ENCODE measurements at places on chromosomes 16 and 17.

GRCh38 chr17:56913000-56913311, 893 bp downstream of the TRIM25 start:
- DNase-seq = no peak

DNA sequence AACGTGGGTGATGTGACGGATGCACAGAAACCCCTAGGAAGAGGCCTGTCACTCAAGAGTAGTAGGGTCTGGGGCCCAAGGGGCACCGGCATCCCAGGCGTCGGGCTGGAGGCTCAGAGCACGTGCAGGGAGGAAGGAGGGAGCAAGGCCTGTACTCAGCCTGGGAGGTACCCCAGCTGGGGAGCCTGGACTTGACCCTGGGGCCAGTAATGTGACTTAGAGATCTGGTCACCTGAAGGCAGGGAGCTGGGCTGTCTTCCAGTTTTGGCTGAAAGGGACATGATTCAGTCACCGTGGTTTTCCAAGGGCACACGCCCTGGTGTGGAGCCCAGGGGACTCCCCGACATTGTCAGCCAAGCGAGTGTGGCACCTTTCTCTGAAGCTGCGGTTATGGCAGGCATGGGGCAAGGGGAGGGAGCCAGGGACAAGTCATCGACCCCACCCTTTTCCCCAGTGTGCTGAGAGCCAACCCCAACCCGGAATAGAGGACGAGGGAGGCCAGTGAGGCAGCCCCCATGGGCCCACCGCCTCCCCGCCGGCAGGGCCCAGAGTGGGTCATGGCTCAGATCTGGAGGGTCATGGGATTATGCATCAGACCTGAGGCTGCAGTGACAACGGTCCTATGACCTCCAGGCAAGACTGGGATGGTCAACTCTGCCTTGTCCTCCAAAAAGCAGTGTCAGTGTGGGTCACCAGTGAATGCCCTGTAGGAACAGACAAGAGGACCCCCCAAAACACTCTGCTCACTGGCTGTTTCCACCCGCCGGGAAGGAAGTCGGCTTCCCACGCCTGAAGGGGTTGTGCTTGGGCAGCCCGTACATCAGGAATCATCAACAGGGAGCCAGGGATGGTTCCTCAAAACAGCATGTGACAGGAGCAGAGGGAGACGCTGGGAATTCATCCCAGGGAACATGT, 41.9 kb downstream of the MEAK7 start:
- peak; percentile 60 for DNase-seq

DNA sequence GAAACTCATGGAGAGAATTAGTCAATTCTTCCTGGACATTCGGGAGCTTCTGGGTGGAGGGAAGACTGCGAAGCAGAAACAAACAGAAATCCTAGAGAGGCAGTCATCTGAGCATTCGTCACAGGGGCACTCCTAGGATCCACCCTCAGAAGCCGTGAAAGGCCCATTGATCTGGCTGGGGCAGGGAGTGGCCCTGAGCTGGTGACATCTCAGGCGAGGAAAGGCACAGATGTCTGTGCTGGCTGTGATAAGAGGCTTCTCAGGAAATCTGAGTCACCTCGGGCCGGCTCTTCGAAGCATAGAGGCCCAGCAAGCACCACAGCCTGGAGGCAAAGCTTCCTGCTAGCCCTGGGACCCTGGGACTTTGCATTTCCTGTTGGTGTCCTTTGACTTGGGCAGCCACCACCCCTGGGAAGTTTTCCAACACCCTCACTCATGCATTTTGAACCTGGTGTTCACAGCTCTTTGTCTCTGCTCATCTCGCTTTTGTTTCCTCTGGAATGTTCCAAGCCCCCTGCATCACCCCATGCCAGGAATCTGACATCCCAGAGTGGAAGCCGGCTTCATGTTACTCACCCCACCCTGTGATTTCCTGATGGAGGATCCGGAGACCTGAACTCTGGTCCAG, 23.3 kb upstream of the CDRT4 start:
- DNase-seq = no peak

DNA sequence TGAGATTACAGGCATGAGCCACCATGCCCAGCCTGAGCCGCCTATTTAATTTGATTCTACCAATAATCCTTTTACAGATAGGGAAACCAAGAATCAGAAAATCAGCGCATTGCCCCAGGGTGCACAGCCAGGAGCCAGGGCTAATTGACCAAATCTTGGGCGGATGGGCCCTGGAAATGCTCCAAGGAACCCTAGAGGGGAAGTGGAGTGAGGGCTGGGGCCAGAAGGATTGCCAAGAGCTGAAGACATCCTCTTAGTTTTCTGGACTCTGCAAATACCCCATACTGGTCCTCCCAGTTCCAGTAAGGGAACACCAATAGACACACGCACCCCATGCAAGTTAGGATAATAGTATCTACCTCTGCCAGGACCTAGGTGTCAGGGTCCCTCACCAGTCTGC, 3.8 kb downstream of the FHOD1 start:
- DNase-seq = no peak

- DNase-seq = no peak
These were observed 53.7 kb downstream of the NFAT5 start for GRCh38 chr16:69619514-69619913.

GRCh38 chr16:9557713-9558112, 466.3 kb downstream of the HAPSTR1 start:
- no peak for DNase-seq
